ENCODE measurements at places on chromosomes 5 and 9. TPM values are rescaled to one million over a fixed set of nuclear protein-coding genes. Genes with fewer than 3 reads are reported as not detected.

DNA sequence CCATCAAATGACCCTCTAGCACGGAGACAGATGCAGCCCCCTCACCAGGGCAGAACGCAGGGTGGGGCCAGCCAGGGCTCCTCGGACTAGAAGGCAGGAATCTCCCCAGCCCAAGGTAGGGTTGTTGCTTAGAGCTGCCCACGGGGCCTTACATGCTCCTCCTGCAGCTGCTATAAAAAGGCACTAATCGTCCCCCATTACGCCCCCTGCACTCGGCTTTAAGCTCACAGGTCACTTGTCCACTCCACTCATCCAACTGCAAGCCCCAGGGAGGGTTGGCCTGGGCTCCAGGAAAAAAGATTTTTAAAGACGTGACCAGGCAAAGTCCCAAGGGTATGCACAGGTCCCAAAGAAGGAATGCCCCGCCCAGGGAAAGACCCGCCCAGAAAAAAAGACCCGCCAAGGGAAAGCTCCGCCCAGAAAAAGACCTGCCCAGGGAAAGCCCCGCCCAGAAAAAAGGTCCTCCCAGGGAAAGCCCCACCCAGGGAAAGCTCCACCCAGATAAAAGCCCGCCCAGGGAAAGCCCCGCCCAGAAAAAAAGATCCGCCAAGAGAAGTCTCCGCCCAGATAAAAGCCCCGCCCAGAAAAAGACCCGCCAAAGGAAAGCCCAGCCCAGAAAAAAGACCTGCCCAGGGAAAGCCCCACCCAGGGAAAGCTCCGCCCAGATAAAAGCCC is 11.1 kb downstream of the GRIN1 start:
- no peak for DNase-seq

DNA sequence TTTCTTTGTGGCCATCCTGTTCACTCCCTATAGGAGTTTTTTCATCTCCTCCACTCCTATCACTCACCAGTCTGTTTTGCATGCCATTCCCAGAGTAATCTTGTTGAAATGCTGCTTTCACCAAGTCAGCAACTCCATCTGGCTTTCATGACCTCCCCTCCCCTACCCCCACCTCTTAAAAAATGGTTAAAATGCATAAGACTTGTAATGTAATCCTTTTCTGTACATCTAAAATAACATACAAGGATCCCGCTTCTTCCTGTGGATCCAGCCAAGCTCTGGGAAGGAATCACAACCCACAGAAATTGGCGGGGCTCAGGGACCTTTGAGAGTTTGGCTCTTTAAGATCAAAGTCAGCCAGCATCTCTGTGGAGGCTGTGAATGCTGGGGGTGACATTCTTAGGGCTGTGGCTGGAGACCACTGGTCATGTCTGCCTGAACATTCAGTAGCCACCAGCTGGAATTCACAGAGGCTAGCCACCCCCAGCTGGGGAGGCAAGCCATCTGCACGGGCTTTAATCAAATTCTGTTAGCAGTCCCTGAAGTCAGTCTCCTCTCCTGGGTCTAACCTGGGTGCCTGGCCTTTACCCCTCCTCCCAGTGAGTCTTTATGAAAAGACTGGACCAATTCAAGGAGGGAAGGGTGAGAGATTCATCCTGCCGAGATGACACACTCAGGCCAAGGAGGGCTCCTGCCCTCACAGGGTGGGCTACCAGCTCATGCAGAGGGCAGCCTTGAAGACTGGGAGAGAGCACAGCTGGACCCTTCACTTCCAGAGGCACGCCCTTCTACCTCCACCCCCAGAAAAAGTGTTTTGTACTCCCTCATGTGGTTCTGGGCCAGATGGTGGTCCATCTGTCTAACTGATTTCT is 132.9 kb downstream of the LIFR start:
- DNase-seq, result no peak

The CCDC192 gene
- total RNA-seq, result not detected

- DNase-seq, result no peak
Measured at GRCh38 chr9:75504721-75505120, 385.8 kb upstream of the PCSK5 start.

DNA sequence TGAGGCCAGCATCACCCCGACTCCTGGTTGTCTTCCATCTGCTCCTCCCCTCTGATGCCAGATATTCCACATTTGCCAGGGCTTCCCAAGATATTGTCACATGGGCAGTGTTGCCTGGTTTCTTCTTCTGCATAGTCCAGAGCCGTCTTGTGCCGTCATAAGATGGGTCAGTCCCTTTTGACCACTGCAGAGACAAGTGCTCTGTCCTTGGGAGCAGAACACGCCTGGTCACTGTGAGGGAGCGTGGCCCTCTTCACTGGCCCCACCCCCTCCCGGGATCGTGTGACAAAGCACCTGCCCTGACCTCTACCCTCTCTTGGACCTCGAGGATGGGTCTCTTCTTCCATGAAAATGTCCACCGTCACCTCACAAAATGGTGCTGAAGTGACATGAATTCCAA is 41.6 kb downstream of the UBE2QL1 start:
- no peak for DNase-seq

DNA sequence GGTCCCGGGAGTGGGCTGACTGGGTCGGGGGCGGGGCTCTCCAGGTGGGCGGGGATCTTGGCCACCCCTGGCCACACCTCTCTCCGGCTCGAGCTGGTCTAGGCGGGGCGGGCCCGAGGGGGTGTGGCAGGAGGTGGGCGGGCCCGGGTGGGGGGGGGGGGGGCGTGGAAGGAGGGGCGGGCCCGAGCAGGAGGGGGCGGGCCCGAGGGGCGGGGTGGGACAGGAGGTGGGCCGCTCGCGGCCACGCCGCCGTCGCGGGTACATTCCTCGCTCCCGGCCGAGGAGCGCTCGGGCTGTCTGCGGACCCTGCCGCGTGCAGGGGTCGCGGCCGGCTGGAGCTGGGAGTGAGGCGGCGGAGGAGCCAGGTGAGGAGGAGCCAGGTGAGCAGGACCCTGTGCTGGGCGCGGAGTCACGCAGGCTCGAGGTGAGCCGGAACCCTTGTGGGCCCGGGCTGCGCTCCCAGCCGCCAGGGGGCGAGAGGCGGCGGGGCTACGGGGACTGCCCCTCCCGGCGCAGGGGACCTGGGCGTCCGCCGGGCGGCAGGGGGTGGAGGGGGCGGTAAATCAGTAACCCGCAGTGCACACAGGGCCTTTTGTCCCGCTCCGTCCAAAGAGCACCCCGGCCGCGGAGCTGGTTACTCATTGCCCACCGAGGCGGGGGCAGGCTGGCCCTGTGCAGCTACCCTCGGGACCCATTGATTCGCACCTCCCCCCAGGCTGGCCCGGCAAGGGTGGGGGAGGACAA is at the start of gene FGFR4:
TSS of gene FGFR4 (plus strand) at position 262 of the 744 bp plus-strand sequence. CDS start 2,688 bp downstream, outside the sequence.
- DNase-seq, result peak; percentile 88

DNA sequence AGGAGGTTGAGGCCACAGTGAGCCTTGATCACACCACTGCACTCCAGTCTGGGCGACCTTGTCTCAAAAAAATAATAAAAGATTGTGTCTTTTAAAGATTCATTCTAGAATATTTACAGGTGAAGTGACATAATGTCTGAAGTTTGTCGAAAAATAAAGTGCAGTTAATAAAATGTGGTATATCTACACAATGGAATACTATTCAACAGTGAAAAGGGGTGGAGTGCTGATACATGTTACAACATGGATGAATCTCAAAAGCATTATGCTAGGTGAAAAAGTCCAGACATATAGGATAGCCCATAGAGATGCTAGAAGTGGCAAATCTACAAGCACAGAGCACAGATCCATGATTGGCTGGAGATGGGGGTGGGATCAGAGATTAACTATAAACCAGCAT is 101.9 kb downstream of the PAX5 start:
- DNase-seq, result no peak

- DNase-seq, result no peak
Measured at GRCh38 chr9:107112707-107113243, 170.3 kb upstream of the RAD23B start.

DNA sequence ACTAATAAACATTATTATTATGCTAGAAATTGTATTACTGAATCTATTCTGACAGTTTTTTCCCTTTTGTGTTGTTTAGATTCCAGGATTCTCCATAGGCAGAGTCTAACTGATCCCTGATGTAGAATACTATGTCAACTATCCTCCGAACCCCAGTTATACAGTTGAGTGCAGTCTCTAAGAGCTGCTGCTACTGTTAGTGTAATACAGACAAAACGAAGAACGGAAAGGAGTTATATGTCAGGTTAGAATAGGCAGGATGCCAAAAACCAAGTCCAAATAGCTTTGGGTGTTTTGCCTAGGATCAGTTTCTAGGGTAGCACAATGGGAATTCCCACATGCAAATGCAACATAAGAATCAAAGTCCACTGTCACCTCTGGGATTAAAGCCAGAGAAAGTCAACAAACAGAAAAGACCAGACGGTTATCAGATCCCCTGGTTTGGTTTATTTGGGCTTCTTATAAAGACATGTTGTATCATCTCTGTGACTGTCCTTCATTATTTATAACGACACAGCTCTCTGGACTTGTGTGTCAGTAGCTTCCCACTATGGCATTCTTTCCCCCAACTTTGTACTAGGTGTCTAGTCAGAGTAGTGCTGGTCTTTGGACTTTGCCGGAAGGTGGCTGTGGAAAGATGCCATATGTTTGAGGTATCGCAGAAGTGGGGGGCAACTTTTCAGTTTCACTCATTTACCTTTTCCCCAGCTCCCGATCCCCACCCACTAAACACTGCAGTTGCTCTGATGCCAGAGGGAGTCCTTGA is 14.9 kb upstream of the TMEM38B start:
- DNase-seq, result no peak

The SLCO6A1 gene
- not detected for total RNA-seq

GRCh38 chr5:154618696-154619095 is 136.5 kb upstream of the LARP1 start:
- no peak for DNase-seq

- DNase-seq, result peak; percentile 37
Measured at GRCh38 chr9:22010866-22011625, 1.9 kb upstream of the CDKN2B start.

GRCh38 chr5:1651971-1652872 is 128.5 kb upstream of the LPCAT1 start:
- DNase-seq, result no peak

- no peak for DNase-seq
Measured at GRCh38 chr9:122754825-122755224, 12.7 kb downstream of the OR1L6 start.

DNA sequence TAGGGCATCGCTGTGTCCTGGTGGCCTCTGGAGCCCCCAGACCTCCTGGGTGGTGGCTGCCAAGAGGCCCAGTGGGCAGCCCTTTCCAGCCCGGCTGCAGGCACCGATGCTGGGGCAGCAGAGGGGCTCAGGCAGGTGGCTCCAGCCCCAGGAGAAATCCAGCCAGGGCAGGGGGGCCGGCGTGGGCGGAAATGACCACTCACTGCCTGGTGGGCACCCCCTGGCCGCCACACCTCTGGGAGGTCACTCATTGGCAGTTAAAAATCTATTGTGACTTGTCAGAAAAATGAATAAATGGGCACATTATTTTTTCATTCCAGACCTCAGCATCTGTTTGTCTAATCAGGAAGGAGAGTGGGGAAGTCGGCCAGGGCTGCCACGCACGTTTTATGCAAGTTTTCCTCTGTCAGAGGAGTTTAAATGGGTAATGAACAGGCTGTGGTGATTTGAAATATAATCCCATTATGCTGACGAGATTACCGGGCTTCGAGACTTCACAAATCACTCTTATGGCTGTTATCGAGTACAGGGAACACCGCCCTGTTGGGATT is 171.9 kb downstream of the GAPVD1 start:
- no peak for DNase-seq

GRCh38 chr9:125749287-125749935 is 2.2 kb downstream of the PBX3 start:
- DNase-seq, result no peak

GRCh38 chr5:170466988-170467707 is 36.7 kb upstream of the KCNIP1 start:
- no peak for DNase-seq

GRCh38 chr5:169791251-169791650 is 154.2 kb downstream of the DOCK2 start:
- DNase-seq, result no peak

The CER1 gene
- total RNA-seq, result not detected

DNA sequence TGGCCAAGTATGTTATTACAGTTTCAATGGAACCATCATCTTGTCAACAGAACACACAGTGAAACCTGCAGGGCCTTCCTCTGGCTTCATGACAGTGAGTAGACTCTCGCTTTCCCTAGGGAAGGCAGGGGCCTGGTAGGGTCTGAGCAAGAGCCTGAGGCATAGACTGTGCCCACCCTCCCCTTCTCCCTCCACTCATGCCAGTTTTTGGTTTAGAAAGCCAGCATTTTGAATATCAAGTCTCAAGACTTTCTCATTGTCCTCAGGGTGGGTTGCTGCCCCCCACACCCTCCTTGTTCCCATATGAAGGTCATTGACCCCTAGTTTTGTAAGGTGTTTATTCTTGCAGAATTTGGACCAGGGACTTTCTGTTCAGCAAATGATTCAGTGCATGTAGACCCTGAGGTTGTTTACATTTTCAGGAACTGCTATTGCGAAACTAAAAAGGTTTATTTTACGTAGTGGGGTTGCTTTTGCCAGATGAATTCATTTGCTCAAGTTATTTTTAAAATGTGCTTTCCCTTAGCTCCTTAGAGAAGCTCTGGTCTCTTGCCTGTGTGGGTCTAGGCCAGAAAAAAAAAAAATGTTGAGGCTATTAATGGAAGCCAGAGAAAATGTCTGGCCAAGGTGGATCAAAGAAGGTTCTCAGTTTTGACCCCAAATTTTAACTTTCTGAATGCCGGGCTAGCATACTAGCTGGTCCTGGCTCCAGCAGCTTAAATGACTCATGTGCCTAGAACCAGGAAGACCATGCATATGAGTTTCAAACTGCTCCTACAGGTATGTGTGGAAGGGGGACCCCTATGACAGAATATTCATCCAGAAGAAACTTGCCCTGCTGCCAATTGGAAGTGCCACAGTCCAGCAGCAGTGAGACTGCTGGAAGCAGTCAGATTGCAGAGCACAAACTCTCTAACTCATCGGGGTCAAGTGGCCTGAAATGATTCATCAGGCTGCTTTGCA is 10.1 kb upstream of the MOB3B start:
- no peak for DNase-seq

DNA sequence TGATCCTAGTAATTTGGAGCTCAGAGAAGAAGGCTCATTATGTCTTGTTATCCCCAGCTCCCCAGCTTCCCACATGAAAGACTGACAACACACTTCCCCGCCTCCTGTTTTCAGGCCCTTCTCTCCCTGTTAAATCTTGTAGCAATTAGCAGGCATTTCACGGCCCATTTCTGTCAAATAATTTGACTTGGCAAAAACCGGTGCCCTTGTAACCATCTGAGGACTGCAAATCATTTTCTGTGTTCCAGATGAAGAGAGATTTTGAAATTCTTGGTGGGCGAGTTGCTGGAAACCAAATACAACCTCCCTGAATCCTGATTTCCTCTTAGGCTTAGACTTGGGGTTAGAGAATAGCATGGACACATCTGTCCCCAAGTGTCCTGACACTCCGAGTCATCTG is 109.7 kb downstream of the MSX2 start:
- DNase-seq, result no peak

The SLC6A18 gene
- total RNA-seq, result not detected

- DNase-seq, result no peak
Measured at GRCh38 chr9:109627042-109627441, 128.9 kb upstream of the PTPN3 start.

All from B cell (primary cell).